Renal cortical epithelial cell (primary cell): ENCODE measurements at places on chromosomes 7 and 10.

DNA sequence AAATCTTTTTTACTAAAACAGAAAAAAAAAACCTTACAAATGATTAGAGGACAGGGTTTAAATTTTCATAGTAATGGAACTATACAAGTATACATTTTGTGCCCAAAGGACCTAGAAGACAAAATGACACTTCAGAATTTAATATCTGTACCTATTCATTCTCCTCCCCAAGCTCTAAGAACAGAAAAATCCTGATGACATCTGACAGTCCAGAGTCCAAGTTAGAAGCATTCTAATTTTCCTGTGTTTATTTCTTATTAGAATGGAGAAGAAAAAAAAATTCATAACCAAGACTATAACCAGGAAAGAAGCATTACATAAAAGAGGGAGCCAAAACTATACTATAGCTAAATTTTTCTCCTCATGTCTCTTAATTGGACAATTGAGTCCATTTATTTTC is 138.9 kb upstream of the SLC13A1 start:
- DNase-seq = peak; percentile 1

DNA sequence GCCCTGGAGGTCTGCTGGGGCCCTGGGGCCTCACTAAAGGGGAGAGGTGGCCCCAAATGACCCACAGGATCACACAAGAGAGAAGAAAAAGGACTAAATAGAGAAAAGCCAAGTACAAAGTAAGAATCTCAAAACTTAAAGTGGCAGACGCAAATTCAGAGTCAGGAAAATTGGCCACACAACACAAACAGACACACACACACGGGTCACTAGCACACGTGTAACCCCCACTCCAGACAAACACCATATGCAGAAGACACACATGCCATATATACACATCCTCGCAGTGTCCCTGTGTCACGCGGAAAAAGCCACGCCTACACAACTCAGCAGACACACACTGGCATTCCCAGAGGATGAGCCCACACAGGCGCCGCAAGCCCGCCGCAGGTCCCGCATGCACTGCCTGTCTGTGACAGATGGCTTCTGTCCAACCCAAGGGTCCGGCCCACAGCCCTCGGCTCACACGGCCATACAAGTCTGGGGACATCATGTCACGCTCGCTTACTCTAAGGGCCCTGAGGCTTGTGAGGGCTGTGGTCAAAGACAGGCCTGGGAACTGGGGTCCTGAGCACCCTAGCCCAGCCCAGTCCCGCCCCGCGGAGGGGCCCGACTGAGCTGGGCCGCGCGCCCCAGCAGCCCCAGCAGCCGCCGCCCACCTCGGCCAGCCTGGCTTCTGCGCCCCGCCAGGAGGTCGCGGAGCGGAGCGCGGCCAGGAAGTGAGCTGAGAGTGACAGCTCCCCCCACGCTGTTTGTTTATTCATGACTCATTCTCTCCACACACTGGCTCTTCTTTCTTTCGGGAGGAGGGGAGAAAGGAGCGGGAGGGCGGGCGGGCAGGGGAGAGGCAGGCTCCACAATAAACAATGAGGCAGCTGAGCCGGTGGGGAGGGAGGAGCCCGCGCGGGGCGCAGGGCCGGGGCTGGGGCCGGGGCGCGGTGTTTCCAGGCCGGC is 95.5 kb upstream of the ZMIZ1 start:
- peak; percentile 91 for DNase-seq

GRCh38 chr7:118793582-118793981 is 569.1 kb downstream of the ANKRD7 start:
- no peak for DNase-seq

- DNase-seq = no peak
These were observed 1031.5 kb upstream of the LRRTM3 start for GRCh38 chr10:65894379-65894778.

GRCh38 chr10:30047430-30047829 is 12.0 kb downstream of the JCAD start:
- DNase-seq = no peak
